ENCODE measurements at places on chromosomes 11 and 22. TPM values are rescaled to one million over a fixed set of nuclear protein-coding genes. Genes with fewer than 3 reads are reported as not detected.
A peak's percentile ranks its signal among the peaks of the same experiment; 100 is the strongest.

GRCh38 chr11:101915791-101916291, 481 bp downstream of the ANGPTL5 start:
- peak overlapping the region; percentile 84 for H3K27ac ChIP-seq
- peak overlapping the region; percentile 68 for H3K4me3 ChIP-seq
- DNase-seq, result no peak
- peaks cover 13% of the 10 kb centered on the region for H3K4me1 ChIP-seq
- H3K36me3 ChIP-seq, result no peaks in the 10 kb centered on the region

- H3K4me3 ChIP-seq, result no peak overlapping the region
- H3K27ac ChIP-seq, result no peak overlapping the region
- DNase-seq, result no peak
- no peaks in the 10 kb centered on the region for H3K4me1 ChIP-seq
- H3K27me3 ChIP-seq, result peaks cover 9% of the 10 kb centered on the region
- no peaks in the 10 kb centered on the region for H3K36me3 ChIP-seq
Observed at GRCh38 chr22:37402184-37402506, 25.1 kb downstream of the ELFN2 start.

GRCh38 chr11:64876835-64877341, 1.5 kb downstream of the EHD1 start:
- peak overlapping the region; percentile 89 for H3K4me3 ChIP-seq
- H3K27me3 ChIP-seq, result no peaks in the 10 kb centered on the region
- DNase-seq, result no peak
- H3K27ac ChIP-seq, result peak overlapping the region; percentile 92
- H3K4me1 ChIP-seq, result no peaks in the 10 kb centered on the region
- H3K36me3 ChIP-seq, result peaks cover 17% of the 10 kb centered on the region

DNA sequence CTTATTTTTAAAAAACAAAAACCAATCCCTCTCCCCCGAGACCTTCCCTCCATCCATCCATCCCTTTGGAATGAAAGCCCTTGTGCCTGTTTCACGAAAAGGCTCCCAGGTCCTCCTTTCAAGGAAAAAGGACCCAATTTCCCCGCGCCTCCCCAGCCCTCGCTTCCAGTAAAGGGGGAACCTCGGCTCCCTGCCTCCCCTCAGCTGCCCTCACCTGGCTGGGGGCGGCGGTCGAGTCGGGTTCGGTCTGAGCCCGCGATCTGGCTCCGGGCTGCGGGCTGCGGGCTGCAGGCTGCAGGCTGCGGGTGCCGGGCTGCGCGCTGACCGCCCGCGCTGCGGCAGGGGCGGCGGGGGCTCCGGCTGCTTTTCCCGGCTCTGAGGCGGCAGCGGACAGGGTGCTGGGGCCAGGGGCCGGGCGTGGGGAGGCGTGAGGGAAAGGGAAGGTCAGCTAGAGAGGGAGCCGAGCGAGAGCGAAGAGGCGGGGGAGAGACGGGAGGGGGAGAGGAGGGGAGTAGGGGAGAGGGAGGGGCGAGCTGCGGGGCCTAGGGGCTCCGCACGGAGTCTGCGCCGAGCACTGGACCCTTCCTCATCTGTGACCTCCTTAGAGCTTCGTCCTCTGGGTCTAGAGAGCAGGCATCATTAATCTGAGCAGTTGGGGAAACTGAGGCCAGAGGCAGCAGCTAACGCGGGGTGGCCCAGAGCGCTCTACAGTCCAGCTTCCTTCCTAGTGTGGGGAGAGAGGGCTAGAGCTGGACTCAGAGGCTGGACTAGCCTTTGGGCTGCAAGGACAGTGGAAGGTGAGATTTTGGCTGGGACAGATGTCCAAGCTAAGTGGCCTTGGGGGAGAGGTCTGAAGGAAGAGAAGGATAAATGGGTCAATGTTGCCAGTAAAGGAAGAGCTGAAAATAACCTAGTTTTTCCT, at the start of gene C1QTNF4:
TSS of gene C1QTNF4 (minus strand) at position 478 of the 922 bp plus-strand sequence. CDS start 3,601 bp downstream, outside the sequence.
- DNase-seq, result no peak
- H3K27me3 ChIP-seq, result peaks cover 50% of the 10 kb centered on the region
- peak within 1 kb of the TSS; percentile 29 for H3K4me3 ChIP-seq
- H3K36me3 ChIP-seq, result no peaks in the 10 kb centered on the region
- peaks cover 23% of the 10 kb centered on the region for H3K4me1 ChIP-seq

DNA sequence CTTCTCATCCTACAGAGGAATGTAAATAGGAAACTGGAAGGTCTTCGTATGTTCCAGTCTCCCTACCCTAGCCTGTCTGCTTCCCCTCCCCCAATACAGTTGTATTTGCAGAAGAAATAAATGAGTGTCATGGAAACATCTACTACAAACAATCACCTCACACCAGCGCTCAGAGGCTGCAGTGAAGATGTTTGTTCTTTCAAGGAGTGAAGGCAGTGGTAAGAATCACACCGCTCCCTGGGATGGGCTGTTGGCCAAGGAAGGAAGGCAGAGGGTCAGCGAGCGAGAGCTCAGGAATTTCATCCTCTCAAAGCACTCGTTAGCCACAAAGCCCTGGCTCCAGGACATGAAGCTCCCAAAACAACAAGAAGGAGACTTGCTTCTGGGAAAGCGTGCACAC, 1.1 kb upstream of the IGSF9B start:
- H3K4me1 ChIP-seq, result no peaks in the 10 kb centered on the region
- H3K27me3 ChIP-seq, result no peaks in the 10 kb centered on the region
- H3K27ac ChIP-seq, result peak overlapping the region; percentile 94
- no peak overlapping the region for H3K4me3 ChIP-seq
- no peaks in the 10 kb centered on the region for H3K36me3 ChIP-seq

- peaks cover 8% of the 10 kb centered on the region for H3K4me1 ChIP-seq
- no peak overlapping the region for H3K27ac ChIP-seq
- H3K4me3 ChIP-seq, result no peak overlapping the region
- no peaks in the 10 kb centered on the region for H3K36me3 ChIP-seq
Observed at GRCh38 chr11:8327761-8328192, 64.1 kb upstream of the LMO1 start.

DNA sequence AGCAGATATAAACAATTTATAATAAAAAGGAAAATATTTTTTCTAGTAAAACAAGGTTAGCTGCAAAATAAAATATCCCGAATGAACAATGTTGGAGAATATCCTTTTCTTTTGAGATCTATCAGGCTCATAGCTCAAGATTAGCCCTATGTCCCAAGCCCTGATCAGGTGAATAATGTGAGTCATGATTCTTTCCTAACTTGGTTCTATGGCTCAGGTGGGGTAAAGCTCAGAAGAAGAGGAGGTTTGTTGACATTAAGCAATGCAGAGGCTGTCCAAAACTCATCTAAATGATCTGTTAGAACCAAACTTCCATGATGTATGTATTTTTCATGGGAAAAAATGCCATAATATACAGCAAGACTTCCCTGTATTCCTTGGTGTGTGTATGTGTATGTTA, 86.1 kb downstream of the TRIM44 start:
- no peak for DNase-seq
- no peaks in the 10 kb centered on the region for H3K27me3 ChIP-seq
- no peaks in the 10 kb centered on the region for H3K4me1 ChIP-seq
- no peak overlapping the region for H3K27ac ChIP-seq
- no peak overlapping the region for H3K4me3 ChIP-seq
- H3K36me3 ChIP-seq, result no peaks in the 10 kb centered on the region

GRCh38 chr11:128765571-128766549, 72.0 kb downstream of the FLI1 start:
- peak overlapping the region; percentile 7 for H3K27ac ChIP-seq
- H3K27me3 ChIP-seq, result no peaks in the 10 kb centered on the region
- no peaks in the 10 kb centered on the region for H3K36me3 ChIP-seq

DNA sequence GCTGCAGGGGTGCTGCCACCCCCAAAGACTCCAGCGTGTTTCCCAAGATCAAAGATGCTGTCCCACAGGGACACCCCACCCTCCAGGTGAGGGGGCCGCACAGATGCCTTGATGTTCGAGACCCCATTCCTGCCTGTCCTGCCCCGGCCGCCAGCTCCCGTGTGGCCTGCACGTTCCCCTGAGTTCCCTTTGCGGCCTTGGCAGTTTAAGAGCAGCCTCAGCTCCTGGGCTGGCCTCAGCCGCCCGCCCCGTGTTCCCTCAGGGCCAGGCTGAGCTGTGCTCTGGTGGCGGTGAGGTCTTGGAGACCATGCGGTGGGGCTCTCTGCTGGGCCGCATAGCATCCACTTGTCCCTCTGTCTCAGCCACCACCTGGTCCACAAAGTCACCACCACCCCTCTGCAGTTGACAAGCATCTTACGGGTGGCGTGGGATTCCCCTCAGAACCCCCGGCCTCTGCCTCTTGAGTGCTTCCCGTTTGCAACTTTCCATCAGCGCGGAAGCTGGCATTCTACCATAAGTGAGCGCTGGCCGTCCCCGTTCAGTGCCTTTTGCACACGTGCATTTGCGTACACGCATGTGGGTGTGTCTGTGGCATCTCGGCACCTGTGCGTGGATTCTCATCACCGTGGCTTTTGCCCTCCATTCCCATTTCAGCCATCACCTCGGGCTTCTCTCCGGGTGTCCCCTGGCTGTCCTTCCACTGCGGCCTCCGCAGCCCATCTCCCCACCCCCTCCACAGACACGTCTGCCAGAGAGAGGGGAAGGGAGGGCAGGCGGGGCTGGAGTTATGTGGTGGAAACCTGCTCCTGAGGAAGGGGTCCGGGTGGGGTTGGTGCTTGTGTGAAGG, 35.9 kb downstream of the CTTN start:
- no peak for DNase-seq
- H3K27ac ChIP-seq, result no peak overlapping the region
- H3K36me3 ChIP-seq, result peaks cover 66% of the 10 kb centered on the region
- no peak overlapping the region for H3K4me3 ChIP-seq
- H3K27me3 ChIP-seq, result no peaks in the 10 kb centered on the region

DNA sequence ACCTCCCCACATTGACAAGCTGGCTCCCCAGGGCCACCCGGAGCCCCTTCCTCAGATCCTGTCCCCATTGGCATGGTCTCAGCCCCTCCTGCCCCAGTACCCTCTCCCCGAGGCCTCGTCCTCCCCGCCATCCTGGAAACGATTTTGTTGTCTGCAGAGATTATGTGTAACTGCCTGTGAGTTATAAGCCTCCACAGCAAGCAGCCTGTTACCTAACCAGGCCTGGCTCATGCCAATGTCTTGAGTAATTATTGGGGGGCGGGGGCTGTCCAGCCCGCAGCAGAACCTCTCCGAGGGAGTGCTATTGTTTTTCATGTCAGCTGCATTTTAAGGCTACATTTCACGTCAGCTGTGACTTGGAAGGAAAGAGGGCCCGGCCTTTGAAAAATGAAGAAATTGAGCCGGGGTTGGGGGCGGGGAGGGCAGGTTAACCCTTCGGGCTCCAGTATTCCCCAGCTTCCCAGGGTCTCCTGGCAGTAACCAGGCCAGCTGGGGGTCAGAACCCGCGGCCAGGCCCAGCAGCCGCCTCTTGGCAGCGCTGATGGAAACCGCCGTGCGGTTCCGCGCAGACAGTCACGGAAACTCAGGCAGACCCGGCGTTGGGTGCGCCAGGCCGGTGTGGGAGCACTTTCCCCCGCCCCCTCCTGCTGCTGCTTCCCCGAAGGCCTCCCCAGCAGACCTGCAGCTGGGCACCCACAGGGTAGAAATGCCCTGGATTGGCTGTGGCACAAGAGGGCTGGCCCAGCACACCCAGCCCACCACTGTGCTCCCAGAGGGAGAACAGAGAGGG, 59.5 kb downstream of the CDKN1C start:
- DNase-seq, result peak; percentile 96
- peak overlapping the region; percentile 89 for H3K27ac ChIP-seq
- no peaks in the 10 kb centered on the region for H3K36me3 ChIP-seq
- peak overlapping the region; percentile 30 for H3K4me3 ChIP-seq
- no peaks in the 10 kb centered on the region for H3K27me3 ChIP-seq

DNA sequence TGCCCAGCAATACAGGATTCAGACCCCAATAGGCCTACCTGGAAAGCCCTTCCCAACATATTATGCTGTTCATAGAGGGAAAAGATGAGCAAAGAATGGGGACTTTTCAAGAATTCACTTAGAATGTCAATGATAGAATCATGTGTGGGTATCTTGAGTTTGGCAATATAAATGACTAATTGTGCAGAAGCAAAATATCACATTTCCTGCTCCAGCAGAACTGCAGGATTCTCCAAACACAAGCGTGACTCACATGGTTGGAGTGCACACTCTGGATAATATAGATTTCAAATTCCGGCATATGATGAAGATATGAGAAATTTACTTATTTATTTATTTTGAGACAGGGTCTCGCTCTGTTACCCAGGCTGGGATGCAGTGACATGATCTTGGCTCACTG, 12.5 kb upstream of the APOL5 start:
- H3K4me1 ChIP-seq, result no peaks in the 10 kb centered on the region
- H3K27ac ChIP-seq, result no peak overlapping the region
- H3K36me3 ChIP-seq, result no peaks in the 10 kb centered on the region
- H3K4me3 ChIP-seq, result no peak overlapping the region

DNA sequence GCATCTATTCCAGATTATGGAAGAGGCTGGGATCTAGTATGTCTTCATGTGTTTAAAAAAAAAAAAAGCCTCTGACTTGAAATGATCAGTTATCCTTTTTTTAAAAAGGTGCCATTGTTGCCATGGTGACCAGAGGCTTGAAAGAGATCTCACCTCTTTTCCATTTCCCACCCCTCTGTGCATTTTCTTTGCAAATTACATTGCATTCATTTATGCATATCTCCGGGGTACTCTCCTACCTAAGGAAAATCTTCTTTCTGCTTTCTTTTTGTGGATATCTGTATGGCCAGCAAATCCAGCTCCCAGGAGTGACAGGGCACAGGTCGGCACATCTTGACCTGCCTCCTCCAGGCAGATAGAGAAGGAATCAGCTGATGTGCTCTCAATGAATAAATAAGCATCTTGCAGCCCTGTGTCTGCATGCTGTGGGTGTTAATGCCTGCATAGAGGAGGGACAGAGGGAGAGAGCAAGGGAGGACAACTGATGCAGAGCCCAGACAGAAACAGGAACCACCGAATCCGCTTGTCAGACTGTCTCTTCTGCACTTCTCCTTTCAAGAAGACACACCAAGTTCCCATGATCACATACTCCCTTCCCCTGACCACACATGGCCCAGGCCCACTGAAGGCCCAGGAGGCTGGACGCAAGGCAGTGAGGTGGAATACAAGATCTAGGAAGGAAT, 50.9 kb downstream of the CWC15 start:
- H3K36me3 ChIP-seq, result no peaks in the 10 kb centered on the region
- no peak for DNase-seq
- H3K4me1 ChIP-seq, result no peaks in the 10 kb centered on the region
- no peak overlapping the region for H3K27ac ChIP-seq
- H3K27me3 ChIP-seq, result no peaks in the 10 kb centered on the region
- H3K4me3 ChIP-seq, result no peak overlapping the region

DNA sequence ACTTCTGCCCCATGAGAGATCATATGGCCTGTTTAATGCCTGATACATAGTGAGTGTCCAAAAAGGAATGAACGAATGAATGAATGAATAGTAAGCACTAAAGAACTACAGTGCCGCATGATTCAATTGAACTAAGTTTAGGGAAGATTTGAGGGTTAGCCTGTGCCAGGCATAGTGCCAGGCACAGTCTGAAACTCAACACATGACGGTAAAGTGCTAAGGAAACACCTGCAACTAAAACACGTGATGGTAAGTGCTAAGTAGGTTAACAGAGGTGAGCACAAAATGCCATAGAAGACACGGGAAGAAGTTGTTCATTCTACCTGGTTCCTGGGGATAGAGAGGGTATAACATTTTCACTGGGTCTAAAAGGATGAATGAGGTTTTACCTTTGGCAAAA, 93.5 kb upstream of the DBX1 start:
- no peak overlapping the region for H3K4me3 ChIP-seq
- no peak for DNase-seq
- H3K27me3 ChIP-seq, result no peaks in the 10 kb centered on the region
- H3K27ac ChIP-seq, result no peak overlapping the region
- peaks cover 16% of the 10 kb centered on the region for H3K4me1 ChIP-seq
- no peaks in the 10 kb centered on the region for H3K36me3 ChIP-seq

ARHGAP1 gene
- 37.5 TPM for total RNA-seq

TBX1 gene
- total RNA-seq, result 4.3 TPM

OR2D2 gene
- total RNA-seq, result not detected

UCP2 gene
- 23.8 TPM for total RNA-seq

KCNQ1 gene
- 3.0 TPM for total RNA-seq

GAL gene
- total RNA-seq, result 4.1 TPM

MRGPRX4 gene
- total RNA-seq, result not detected
